CD14-positive monocyte (primary cell): ENCODE measurements at places on chromosomes 2 and 18. TPM values are rescaled to one million over a fixed set of nuclear protein-coding genes. Genes with fewer than 3 reads are reported as not detected.

Gene RIT2
- not detected for polyA plus RNA-seq

Gene TLX2
- polyA plus RNA-seq, result not detected in 2 replicates

- H3K4me3 ChIP-seq, result no peak overlapping the region
- no peaks in the 10 kb centered on the region for H3K36me3 ChIP-seq
- H3K27me3 ChIP-seq, result no peaks in the 10 kb centered on the region
- peak; percentile 50 for DNase-seq
Measured at GRCh38 chr18:49015886-49016647, 65.3 kb upstream of the SMAD7 start.

GRCh38 chr18:54828281-54828881 is at the start of gene RAB27B:
Gene RAB27B, plus strand, starts transcription at chr18:54828477. Its CDS starts 49,109 bp downstream, at chr18:54877586.
- DNase-seq, result no peak
- no peak within 1 kb of the TSS for H3K27ac ChIP-seq
- peaks cover 10% of the 10 kb centered on the region for H3K4me1 ChIP-seq
- no peaks in the 10 kb centered on the region for H3K27me3 ChIP-seq

DNA sequence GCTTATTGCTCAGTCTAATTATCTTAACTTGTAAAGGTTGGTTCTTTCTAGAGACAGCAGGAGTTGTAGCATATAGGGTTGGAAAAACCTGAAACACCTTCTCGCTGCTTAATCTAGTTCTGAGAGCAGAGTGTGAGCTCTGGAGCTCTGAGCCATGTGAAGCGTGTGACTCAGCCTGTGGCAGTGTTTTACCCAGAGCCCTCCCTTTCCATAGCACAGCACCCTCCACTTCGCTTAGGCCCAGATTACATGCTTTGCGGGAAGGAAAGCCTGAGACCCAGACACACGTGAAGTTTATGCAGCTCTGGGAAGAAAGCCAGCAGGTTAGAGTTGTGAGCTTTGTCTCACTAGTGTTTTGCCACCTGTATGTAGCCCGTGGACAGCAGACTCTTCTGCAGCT is 74.5 kb downstream of the INPP4A start:
- H3K4me3 ChIP-seq, result no peak overlapping the region
- no peaks in the 10 kb centered on the region for H3K27me3 ChIP-seq
- H3K27ac ChIP-seq, result no peak overlapping the region
- DNase-seq, result no peak
